ENCODE measurements at places on chromosomes 2 and 18. TPM values are rescaled to one million over a fixed set of nuclear protein-coding genes. Genes with fewer than 3 reads are reported as not detected.

DNA sequence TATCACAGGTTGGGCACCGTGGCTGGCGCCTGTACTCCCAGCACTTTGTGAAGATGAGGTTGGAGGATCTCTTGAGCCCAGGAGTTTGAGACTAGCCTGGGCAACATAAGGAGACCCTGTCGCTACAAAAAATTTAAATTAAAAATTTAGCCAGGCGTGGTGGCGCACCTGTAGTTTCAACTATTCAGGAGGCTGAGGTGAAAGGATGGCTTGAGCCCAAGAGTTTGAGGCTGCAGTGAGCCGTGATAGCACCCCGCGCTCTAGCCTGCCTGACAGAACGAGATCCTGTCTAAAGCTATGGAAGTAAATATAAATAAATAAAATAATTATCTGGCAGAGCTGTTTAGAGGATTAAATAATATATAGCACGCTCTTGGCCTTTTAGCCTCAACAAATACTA lies 1.4 kb upstream of the SH3RF3 start:
- DNase-seq: no peak

- DNase-seq: no peak
Measured at GRCh38 chr2:240624950-240625621, at the start of gene GPR35. GPR35 (plus strand) TSS chr2:240625480; CDS start chr2:240629953, 4,473 bp downstream.

DNA sequence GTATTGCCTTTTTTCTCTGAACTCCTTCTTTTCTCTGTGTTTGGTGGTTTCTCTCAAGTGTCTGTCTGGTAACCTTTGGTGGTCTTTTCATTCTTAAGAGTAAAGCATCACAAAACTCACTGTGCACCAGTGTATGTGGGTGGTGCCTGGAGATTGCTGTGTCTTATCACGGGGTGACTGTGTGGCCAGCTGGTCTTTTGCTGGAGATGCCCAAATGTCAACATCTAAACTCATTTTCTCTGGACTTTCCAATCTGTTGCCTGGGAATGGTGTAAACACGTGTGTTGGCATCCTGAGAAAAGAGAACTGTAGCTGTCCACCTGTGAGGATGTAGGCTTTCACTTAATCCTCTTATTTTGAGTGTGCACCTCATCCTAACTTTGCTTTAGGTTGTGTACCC lies 323.2 kb downstream of the AGPS start:
- no peak for DNase-seq

DNA sequence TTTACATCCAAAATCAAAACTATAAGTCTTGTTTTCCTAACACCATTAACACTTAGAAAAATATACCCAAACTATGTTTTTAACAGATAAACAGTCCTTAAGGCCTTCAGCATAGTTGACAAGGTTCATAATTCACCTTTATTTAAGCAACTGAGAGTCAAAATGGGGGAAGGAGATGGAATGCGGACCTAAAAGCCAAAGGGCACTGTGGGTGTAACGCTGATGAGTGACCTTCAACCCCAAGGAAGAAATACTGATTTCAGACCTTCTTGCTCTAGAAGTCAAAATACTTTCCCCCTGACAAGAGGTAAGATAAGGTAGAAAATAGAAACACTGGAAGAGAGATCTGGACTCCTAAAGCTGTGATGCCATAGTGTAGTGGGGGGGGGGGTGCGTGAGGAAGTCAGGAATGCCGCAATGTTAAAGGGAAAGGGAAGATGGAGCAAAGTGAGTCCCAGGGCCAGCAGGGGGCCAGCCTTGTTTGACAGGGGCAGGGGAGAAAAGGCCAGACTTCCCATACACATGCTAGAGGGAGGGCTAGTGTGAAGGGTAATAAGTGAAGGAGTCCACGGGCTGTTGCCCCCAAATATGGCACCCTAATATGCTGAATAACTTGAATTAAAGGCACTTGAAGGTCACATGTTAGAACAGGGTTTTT lies 31.4 kb downstream of the CCDC93 start:
- no peak for DNase-seq

DNA sequence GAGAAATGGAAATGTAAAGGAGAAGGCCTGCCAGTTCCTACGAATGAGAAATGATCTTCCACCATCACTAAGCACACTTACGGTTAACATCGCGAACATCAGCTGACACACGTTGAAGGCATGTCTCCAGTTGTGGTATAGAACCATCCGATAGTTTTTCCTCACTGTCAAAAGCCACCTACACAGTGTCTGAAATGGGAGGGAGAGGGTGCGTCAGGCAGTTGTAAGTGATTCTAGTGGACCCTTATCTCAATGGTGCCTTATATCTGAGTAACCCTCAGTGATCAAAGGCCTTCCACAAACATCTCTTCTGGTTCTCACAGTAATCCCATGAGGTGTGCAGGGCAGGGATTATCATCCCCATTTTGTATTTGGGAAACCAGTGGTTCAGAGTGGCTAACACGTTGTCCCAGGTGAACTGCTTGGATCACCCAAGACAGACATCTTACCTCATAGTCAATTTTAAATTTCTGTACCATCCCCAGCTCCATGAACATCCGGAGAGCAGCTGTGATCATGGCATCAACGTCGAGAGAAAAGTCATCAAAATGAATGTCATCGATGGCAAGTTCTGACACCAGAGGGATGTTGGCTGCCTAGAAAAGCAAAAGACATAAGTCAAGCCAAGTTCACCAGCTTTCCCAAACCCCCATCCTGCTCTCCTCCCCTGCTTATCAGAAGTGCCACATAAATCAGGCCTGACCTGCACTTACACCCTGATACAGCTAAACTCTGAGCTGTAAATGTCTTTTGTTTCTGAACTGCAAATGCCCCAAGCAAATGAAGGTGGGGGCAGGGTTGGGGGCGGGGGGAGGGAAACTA lies 335.2 kb downstream of the AGPS start:
- DNase-seq: no peak

DNA sequence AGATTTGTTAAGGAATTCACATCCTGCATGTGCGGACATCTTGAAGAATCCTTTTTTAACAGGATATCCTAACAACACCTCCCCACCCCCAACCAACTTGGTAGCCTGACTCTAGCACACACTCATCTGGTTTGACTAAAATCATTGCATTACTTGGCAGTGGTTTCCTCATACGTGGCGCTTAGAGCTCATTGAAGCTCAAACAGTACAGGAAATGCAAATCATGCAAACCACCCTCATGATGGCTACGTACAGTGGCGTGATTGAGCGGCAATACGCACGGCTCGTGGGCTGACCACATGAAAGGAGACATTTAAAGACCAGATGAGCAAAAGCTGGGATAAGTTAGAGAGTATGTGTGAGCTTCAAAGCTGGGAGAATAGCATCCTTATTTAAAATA lies 336.2 kb downstream of the ZEB2 start:
- no peak for DNase-seq

DNA sequence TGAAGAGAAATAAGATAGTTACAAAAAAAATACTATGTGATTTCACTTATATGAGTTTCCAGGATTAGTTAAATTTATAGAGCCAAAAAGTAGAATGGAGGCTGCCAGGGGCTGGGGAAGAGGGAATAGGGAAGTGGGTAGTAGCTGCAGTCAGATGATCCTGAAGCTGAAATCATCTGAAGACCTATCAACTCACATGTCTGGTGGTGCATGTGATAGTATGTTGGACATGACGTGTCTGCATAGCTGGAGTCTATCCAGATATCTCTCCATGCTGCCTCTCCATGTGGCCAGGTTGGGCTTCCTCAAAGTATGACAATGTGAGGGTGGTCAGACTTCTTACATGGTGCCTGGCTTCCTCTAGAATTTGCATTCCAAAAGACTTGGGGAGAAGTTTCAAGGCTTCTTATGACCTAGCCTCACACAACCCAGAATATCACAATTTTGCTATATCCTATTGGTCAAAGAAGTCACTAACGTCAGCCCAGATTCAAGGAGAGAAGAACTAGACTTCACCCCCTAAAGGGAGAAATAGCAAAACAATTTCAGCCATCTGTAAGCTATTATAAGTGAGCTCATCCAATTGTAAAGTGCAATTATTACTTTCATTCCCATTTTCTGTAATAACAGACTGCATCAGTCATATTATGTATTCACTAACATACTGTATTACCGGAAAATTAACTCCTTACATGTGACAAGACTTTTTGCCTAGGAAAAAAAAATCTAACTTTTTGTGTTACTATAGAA lies 14.0 kb upstream of the ZNF396 start:
- DNase-seq: no peak

DNA sequence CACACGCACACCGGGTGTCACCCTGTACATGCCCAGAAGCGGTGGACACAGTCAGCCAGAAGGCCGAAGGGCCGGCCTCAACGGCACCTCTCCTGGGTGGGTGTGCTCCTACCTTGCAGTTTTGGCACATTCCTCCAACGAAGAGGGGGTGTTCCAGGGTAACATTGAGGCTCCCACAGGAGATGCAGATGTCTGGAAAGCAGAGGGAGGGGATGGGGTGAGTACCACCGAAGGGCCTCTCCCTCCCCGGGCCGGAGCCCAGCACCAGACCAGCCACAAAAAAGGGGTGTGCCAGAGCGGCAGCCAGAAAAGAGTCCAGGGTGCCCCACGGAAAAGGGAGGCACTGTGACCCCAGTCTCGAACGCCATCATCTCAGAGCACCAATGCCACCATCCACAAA lies 76.8 kb upstream of the POMC start:
- DNase-seq: no peak

- DNase-seq: no peak
Measured at GRCh38 chr2:74873012-74873665, 39.2 kb downstream of the HK2 start.

DNA sequence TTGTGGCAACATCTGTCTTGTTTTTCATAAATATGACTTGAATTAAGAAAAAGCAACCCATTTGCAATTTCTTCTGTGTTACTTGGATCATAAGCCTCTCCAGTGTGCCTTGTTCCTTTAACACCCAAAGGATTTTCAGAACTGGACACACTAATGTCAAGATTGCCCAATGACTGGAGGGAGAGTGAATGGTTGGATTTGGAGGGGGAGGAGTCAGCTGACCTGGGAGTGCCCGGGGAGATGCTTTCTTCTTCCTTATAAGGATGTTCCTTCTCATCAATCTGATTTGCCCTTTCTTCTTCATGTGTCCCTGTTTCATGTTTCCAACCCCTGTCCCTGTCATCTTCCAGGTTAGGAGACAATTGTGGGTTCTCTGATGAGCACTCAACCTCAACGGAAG lies 48.8 kb downstream of the ALPK2 start:
- DNase-seq: no peak

GRCh38 chr2:88856409-88857135 lies 165.1 kb downstream of the RPIA start:
- DNase-seq: no peak

DNA sequence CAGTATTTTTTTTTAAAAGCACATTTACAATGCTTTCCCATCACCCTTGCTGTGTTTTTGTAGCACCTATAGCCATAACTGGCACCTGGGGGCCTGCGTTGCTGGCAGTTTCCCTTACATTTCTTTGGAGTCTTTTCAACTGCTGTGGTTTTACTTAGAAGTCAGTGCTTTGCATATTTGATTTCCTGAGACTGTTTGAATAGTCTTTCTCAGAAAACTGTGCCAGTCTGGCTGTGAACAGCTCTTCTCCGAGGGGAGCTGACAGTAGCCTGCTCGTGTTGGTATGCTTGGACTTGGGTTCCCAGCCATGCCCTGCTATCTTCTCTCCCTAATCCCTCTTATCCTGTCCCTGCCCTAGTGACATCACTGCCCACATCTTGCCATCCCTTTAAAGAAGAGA lies 81.5 kb downstream of the DPP4 start:
- no peak for DNase-seq

Gene FAM161A
- total RNA-seq: 1.7 TPM

Gene PASK
- 7.3 TPM for total RNA-seq

Gene TBC1D8
- total RNA-seq: 22.2 TPM

Gene FBXO48
- 1.3 TPM for total RNA-seq

Gene SP140
- 6.1 TPM for total RNA-seq

Gene FBXO41
- total RNA-seq: 1.8 TPM

Gene TUBA3E
- total RNA-seq: not detected

Data from omental fat pad (tissue), 4 donors.